ENCODE measurements at places on chromosomes 4 and X. TPM values are rescaled to one million over a fixed set of nuclear protein-coding genes. Genes with fewer than 3 reads are reported as not detected.

The NMU gene
- total RNA-seq, result not detected

The ZCCHC12 gene
- total RNA-seq, result not detected

The MAGIX gene
- total RNA-seq, result 7.9 TPM

The FANCB gene
- total RNA-seq, result 0.82 TPM

The LRBA gene
- total RNA-seq, result 25.7 TPM

The HS6ST2 gene
- 0.26 TPM for total RNA-seq

The C4orf51 gene
- total RNA-seq, result not detected

The RHOXF2 gene
- total RNA-seq, result not detected

The GSX2 gene
- total RNA-seq, result not detected

The GAGE12H gene
- total RNA-seq, result not detected

The MRPL1 gene
- total RNA-seq, result 32.8 TPM

The SH2D1A gene
- 0.41 TPM for total RNA-seq

The RHOXF1 gene
- total RNA-seq, result 0.34 TPM

The ABHD18 gene
- total RNA-seq, result 8.2 TPM

The UNC5C gene
- 6.2 TPM for total RNA-seq

The HMX1 gene
- not detected for total RNA-seq

The CXCL13 gene
- total RNA-seq, result not detected

The EMCN gene
- 31.7 TPM for total RNA-seq

The PRSS12 gene
- total RNA-seq, result not detected

The TNMD gene
- 1.8 TPM for total RNA-seq

The DRP2 gene
- total RNA-seq, result 0.12 TPM

The GIMD1 gene
- total RNA-seq, result not detected

The CCKAR gene
- not detected for total RNA-seq

The PASD1 gene
- not detected for total RNA-seq

The GPR34 gene
- total RNA-seq, result 11.4 TPM

The GSPT2 gene
- 8.7 TPM for total RNA-seq

The IL1RAPL1 gene
- total RNA-seq, result 1.7 TPM

The VCX3A gene
- total RNA-seq, result not detected

The CD99 gene
- total RNA-seq, result 242 TPM

The SPANXA2 gene
- total RNA-seq, result not detected

The DMRTC1 gene
- total RNA-seq, result not detected

The CDX4 gene
- not detected for total RNA-seq

The CENPVL1 gene
- total RNA-seq, result not detected

The SLC38A5 gene
- total RNA-seq, result 1.2 TPM

The TLR2 gene
- 15.9 TPM for total RNA-seq

The OTUD4 gene
- 26.5 TPM for total RNA-seq

The MAB21L2 gene
- total RNA-seq, result 9.6 TPM

The G6PD gene
- total RNA-seq, result 36.0 TPM

The ARMCX1 gene
- total RNA-seq, result 31.8 TPM

The DGAT2L6 gene
- not detected for total RNA-seq

The NCAPG gene
- total RNA-seq, result 1.8 TPM

The PRDM5 gene
- total RNA-seq, result 8.2 TPM

The SYTL4 gene
- 5.8 TPM for total RNA-seq

The KLHL34 gene
- 1.6 TPM for total RNA-seq

The NDST3 gene
- not detected for total RNA-seq

The ZNF81 gene
- 7.0 TPM for total RNA-seq

The CD38 gene
- total RNA-seq, result 6.9 TPM

The FAM199X gene
- 11.7 TPM for total RNA-seq

The FGF5 gene
- total RNA-seq, result not detected
